ENCODE measurements at places on chromosomes 11 and 22.

GRCh38 chr11:79431535-79431934, 9.3 kb downstream of the TENM4 start:
- DNase-seq: no peak

DNA sequence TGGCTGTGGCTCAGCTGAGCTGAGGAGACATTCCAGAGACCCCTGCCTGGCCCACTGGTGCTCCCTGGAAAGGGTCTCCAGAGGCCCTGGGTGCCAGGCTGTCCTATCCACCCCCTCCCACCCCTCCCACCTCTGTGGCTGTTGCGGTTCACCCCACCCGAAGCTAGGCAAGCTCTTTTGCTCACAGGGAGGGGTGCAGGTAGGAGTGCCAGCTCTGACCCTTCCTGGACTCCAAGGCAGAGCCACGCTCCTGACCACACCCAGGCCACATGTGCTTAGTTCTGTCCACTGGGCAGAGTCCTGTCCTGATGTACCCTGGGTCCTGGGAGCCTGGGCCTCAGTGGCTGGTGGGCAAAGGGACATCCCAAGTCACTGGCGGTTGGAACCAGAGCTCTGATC, 16.4 kb downstream of the IL17REL start:
- no peak for DNase-seq

DNA sequence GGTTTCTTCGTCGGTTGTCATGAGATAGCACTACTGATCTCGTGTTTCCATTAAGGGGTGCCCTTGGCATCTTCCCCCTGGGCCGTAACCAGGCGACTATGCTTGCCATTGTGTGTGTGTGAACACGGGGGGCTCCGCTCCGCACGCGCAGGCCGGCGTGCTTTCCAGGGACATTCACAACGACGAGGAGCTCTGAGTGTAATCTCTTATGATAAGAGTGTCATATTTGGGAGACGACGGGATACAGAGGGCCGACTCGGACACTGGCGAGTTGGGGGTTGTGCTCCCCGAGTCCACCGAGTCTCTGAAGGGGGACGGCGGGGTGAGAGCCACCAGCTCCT, 170.9 kb upstream of the CTSC start:
- no peak for DNase-seq

DNA sequence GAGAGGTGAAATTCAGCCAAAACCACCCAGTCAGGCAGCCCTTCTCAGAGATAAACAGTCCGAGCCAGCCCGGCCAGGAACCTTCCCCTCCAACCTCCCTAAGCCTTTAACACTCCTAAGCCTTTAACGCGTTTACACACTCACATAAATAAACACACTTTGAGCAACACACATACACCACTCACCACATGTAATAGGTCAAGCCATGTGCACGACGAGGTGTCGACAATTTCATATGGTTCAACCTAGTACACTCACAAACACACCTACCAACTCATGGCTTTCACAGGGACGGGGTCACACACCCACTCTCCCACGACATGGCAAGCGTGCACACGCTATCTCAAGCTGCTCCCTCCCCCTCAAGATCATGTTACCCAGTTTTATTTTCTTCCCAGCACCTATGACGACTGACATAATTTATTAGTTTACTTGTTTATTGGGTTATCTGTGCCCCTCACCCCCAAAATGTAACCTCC, 15.5 kb downstream of the SLC43A1 start:
- DNase-seq: no peak

- DNase-seq: no peak
Measured at GRCh38 chr11:36313750-36314433, 17.8 kb downstream of the PRR5L start.

- DNase-seq: peak; percentile 18
Measured at GRCh38 chr11:71342951-71343827, 90.8 kb upstream of the SHANK2 start.

DNA sequence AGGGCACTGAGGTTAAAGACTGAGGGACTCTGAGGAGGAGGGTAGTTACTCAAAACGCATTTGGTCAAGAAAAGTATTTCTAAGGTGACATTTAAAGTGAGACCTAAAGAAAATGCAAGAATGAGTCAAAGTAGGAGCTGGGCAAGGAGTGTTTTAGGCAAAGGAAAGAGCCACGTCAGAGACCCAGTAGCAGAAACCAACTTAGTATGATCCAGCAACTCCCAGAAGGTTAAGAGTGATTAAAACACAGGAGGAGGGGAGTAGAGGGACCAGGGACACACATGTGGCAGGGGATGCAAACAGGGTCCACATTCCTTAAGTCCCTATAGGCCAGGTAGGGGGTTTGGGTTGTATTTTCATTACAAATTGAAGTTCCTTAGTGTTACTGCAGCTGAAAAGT, 24.3 kb upstream of the CCDC34 start:
- no peak for DNase-seq

GRCh38 chr11:126496576-126497337, 141.3 kb downstream of the ST3GAL4 start:
- DNase-seq: no peak

- no peak for DNase-seq
Measured at GRCh38 chr11:70312401-70313357, 42.2 kb downstream of the PPFIA1 start.

GRCh38 chr11:6504166-6504565, 7.1 kb downstream of the DNHD1 start:
- no peak for DNase-seq

DNA sequence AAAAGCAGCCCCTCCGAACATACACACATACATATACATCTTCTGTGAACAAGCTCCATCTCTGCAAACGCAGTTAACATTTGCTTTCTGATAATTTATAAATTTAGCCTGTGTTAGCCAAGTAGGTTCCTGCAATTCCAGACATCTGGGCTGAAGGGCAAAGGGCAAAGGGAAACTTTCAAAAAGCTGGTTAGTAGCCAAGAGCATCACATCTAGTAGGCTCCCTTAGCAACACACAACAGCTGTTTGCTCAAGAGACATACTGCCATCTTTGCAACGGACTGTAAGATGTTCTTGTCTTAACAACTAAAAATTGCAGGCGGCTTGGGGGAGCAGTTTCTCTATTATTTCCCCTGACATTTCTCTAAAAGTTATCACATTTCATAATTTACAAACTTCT, 134.9 kb downstream of the RBFOX2 start:
- no peak for DNase-seq

GRCh38 chr22:46150655-46151477, 540 bp downstream of the PPARA start:
- DNase-seq: no peak

- no peak for DNase-seq
Measured at GRCh38 chr11:65861533-65862183, 1.4 kb downstream of the MUS81 start.

GRCh38 chr11:662689-663274, 25.7 kb downstream of the DRD4 start:
- no peak for DNase-seq

GRCh38 chr11:134911514-134912180, 499.6 kb upstream of the B3GAT1 start:
- no peak for DNase-seq

GRCh38 chr11:87251560-87251959, 213.8 kb downstream of the TMEM135 start:
- DNase-seq: no peak

GRCh38 chr22:25878933-25879332, 136.9 kb downstream of the MYO18B start:
- DNase-seq: no peak

- no peak for DNase-seq
Measured at GRCh38 chr22:39625569-39626537, 55.3 kb downstream of the CACNA1I start.

- no peak for DNase-seq
Measured at GRCh38 chr11:130278745-130279144, 36.0 kb downstream of the ZBTB44 start.

GRCh38 chr11:96207459-96208449, 135.2 kb downstream of the MAML2 start:
- no peak for DNase-seq

GRCh38 chr11:113683481-113684046, 22.5 kb downstream of the TMPRSS5 start:
- DNase-seq: no peak

GRCh38 chr11:33734441-33735270, 1.6 kb downstream of the CD59 start:
- DNase-seq: no peak

- no peak for DNase-seq
Measured at GRCh38 chr11:127639916-127640315, 639.3 kb upstream of the KIRREL3 start.

GRCh38 chr22:44486538-44486937, 11.5 kb downstream of the RTL6 start:
- no peak for DNase-seq

DNA sequence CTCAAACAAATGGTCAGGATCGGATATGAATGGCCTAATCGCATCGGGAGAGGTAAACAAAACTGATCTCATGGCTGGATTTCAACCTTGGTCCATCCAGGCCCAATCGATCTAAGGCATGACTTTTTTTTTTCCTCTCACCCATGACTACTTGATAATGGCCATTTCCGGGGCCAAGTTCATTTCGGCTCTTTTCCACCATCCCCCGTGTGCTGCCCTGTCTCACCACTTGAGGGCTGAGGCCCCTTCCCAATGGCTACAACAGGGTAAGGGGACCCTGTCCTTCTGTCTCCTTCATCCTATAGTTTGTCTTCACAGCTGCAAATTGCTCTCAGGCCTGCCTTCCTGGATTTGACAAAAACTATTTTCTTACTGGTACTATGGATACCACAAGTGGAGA, 26.7 kb downstream of the GRAP2 start:
- no peak for DNase-seq

DNA sequence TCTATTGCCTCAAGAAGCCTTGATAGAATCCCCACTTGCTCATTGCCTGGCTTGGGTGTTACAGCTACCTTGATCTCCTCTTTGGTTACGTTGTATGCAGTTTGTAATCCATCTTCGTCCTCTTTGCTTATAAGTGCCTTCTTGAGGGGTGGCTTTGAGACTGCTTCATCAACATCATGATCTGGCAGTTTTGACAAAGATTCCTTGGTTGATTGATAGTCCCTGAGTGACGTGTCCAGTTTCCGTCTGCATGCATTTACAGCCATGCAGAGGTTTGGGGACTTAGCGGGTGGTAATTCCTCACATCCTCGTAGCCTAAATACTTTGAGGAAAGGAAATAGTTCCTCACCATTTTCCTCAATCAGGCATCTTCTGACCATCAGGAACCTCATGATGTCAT, 23.1 kb downstream of the NEU3 start:
- no peak for DNase-seq

- DNase-seq: no peak
Measured at GRCh38 chr11:83122050-83122449, 34.9 kb upstream of the PCF11 start.

DNA sequence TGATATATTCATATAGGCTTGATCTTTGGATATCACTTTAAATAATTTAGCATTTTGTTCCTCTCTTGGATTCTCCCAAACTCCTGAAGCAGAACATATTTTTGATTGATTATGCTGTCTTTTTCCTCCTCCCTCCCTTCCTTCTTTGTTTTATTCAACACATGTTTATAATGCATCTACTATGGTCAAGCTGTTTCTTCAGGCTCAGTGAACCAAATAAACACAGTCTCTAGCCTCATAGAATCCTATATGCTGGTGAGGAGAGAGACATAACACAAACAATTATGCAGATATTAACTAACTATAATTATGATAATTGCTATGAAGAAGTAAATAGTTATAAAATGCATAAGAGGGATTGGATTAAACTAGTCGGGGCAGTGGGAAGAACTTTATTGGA, 1023.6 kb upstream of the RAG2 start:
- DNase-seq: no peak

DNA sequence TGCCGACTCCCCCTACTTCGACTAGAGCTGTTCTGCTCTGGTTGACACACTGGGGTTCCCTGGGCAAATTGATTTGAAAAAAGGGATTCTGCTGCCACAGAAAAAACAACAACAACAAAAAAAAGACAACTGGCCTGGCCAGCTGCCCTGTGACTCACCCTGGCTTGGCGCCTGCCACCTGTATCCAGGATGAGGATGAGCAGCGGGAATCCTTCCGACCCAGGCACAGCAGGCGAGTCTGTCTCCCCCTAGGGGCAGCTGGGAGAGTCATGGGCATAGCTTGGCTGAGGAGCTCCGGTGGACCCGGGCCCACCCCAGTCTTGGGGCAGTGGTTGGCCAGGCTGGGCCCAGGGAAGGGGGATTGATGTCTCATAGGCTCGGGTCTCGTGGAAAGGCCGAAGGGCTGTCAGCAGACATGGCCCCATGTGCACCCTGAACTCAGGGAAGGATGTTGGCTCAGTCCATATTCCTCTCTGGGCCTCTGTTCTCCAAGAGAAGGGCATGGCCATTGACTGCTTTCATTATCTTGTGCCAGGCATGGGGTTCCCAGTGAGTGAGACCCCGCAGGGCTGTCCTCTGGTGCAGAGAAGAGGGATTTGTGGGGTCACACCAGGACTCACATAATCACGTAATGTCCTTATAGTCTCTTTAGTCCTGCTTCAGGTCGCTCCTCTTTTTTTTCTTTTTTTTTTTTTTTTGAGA, 10.4 kb upstream of the SUN2 start:
- DNase-seq: no peak

DNA sequence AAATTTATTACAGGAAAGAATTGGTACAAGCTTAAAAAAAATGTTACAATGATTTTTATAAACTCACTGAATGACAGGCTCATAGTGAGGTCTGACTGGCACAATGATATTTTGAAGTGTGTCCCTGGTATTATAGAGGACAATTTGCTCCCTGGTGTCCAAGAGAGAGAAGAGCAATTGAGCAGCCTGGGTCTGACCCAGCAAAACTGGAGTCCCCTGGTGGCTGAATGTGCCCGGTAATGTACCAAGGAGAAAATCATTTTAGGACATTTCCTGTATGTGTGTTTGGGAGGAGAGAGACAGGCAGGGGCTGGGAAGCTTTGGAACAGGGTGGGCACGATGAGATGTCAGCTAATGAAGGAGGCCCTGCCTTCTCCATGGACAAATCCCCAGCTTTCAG, 125.3 kb downstream of the APOL5 start:
- no peak for DNase-seq

GRCh38 chr22:44697423-44698141, 4.4 kb upstream of the PRR5 start:
- no peak for DNase-seq

DNA sequence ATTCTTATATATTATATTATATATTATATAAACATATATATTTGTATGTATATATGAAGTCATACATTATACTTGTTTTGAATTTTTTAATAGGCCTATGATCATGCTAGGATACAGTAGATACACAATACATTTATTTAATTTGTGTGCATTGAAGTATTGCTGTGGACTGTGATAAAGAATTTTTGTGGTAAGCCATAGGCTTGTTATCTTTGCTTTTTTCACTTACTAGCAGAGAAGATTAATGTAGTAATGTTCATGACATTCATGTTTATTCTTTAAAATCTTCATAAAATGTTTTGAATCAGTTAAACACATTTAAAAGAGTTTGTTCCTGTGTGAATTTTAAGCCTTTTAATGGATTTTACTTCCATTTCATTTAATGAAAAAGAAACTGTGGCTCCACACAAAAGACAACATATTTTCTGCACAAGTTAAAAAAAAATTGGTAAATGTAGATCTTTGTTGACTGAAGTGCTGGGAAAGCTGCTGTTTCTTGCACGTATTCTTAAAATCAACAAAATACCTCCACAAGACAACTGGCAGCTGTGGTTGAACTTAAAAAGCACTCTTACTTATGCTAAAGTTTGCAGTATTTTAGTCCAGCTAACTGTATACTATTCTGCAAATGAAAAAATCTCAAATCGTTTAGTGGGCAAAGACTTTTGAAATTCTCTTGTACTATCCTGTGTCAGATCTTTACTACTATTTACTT, 156.2 kb downstream of the TMEM135 start:
- no peak for DNase-seq

GRCh38 chr22:49468487-49469198, 359.0 kb downstream of the BRD1 start:
- no peak for DNase-seq

All from CMK (cell line).